ENCODE measurements at places on chromosomes 13 and 19.

DNA sequence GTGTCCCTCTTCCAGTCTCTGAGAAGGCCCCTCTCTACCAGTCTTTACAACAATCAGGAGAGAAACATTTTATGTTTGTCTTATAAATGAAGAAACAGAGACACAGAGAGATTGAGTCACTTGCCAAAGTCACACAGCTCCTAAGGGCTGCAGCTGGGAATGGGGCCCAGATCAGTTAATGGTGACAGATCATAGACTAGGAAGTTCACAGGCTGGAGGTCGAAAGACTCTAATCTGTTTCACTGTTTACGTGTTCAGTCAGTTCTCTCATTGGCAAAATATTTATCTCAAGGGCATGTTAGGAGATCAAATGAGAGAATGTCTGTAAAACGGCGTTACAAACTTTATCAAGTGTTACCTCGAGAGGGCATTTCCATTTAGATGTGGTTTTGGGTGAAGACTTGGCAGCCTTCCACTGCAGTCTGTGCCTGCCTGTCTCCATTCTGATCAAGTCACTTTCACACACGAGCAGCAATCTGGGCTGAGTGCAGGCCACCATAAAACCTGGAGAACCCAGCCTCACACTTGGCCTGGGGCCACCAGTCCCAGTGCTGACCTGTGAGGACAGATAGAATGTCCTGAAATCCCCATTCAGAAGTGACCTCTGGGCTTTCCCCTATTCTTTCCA, 65.1 kb downstream of the SIAH3 start:
- no peak for DNase-seq

- no peak for DNase-seq
Measured at GRCh38 chr19:41796362-41796761, at the start of gene CEACAM3. Gene CEACAM3 (plus strand): TSS chr19:41796587. CDS start chr19:41796678, 91 bp downstream.

GRCh38 chr13:79492313-79492798, 11.4 kb downstream of the NDFIP2 start:
- no peak for DNase-seq

GRCh38 chr13:85615031-85615430, 184.2 kb downstream of the SLITRK6 start:
- no peak for DNase-seq

GRCh38 chr19:11136400-11137101, 19.0 kb downstream of the SPC24 start:
- DNase-seq: no peak

- DNase-seq: no peak
Measured at GRCh38 chr19:56664511-56664910, 7.0 kb downstream of the ZNF835 start.

DNA sequence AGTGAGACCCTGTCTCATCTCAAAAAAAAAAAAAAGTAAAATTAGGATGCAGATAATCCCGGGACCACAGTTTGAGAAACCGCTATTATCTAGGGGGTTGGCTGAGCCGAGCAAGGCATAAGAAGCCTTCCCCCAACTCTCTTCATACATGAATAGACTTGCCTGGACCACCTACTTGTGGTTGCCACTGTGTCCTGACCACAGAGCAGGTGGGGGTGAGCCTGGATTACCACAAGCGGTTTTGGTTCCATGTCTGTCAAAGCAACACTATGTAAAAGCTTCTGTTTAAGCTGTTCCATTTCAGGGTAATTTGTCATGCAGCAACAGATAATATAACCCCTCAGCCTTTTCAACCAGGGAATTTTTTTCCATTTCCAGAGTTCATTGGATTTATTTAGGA, 3.3 kb upstream of the NAPA start:
- DNase-seq: no peak

- no peak for DNase-seq
Measured at GRCh38 chr13:114185182-114185971, 6.3 kb downstream of the CFAP97D2 start.

DNA sequence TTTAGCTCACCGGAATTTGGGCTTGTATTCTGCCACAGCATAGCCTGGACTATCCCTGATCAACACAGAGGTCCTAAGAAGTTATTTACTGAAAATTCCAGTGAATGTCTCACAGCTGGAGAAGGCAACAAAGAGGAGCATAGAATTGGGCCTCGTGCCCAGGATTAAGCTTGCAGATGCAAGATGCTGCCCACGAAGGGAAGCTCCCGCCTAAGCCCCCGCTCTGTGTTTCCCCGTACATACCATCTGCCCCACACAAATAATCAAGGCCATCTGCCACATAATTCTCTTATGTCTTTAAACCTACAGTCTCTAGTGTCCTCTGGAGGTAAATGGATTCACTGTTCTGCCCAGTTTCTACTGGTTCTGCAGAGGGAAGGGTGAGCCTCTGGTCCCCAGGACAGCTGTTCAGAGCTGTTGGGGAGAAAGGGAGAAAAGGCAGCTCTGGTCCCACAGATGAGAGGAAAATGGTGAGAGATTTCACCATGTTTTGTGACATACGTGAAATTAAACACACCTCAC, 7.4 kb upstream of the TPP2 start:
- DNase-seq: no peak

- DNase-seq: no peak
Measured at GRCh38 chr13:67156723-67157060, 73.4 kb downstream of the PCDH9 start.

DNA sequence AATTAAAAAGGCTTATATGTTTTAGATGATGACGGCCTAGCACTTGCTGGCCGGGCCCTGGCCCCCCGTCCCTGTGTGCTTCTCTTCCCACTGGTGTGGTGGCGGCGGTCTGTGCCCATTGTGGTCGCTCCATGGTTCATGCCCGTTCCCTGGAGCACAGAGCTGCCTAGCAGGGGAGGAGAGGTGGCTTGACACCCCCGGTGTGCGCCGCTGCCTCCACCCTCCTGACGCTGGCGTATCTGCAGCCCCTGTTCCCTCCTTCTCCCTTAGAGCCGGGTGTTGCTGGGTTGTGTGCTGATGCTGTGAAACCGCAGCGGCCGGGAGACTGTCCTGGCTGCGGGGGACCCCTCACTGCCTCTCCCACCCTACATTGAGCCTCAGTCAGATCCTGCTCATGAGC, 29.1 kb downstream of the DOT1L start:
- DNase-seq: no peak

- DNase-seq: no peak
Measured at GRCh38 chr19:18329035-18329376, 6.1 kb upstream of the LSM4 start.

- no peak for DNase-seq
Measured at GRCh38 chr19:50460161-50460765, 16.0 kb upstream of the EMC10 start.

DNA sequence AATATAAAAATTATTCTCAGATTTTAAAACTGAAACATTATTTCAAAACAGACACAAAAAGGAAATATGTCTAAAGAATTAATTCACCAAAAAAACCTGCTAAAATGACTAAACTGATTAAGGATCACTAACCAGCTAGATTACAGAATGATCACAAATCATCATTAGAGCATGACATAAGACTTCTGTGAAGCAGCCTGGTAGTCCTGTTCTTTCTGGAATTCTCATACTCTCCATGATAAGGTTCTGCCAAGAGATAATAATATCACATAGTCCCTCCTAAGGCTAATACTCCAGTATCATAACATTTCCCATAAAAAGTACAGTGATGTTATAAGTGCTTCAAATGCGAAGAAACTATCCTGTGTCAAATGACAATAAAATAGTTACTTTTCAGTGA, 1814.9 kb downstream of the SLITRK5 start:
- DNase-seq: no peak

- DNase-seq: no peak
Measured at GRCh38 chr13:110756219-110756631, 42.7 kb downstream of the ING1 start.

- no peak for DNase-seq
Measured at GRCh38 chr19:47694466-47695273, 18.6 kb upstream of the EHD2 start.

GRCh38 chr19:41597600-41598041, 21.7 kb downstream of the CEACAM21 start:
- DNase-seq: peak; percentile 39

DNA sequence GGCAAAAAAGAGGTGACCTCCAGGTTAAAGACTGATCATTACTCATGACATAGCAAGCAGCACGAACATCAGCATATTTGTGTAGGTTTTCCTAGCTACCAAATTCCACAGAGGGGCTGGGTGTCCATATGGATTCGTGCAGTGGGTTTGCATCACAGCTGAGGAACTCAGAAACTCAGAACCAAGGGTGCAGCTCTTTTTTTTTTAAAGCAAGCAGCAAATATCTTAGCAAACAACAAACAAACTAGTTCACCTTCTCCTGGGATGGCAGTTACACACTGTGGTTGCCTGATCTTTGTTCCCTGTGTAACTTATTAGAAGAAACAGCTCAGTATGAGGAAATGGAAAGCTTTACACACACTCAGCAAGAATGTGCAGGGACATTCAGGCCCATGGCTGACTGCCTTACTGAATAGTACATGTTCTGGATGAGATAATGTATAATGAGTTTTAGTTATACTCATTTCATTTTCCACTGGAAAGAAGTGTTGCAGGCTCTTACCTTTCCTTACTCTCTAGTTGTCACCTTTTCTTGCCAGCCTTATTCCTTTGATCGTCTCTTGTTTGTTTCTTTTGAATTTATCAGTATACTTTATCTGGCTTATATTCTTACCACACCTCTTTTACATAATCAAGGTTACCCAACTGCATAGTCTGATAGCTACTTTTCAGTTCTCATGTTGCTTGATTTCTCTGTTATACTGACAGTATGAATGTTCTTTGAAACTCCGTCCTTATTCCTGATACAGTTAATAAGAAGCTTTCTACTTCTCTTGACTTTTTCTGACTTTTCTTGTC, 4.3 kb downstream of the NDFIP2 start:
- DNase-seq: no peak

GRCh38 chr13:86567119-86567518, 767.9 kb upstream of the SLITRK6 start:
- no peak for DNase-seq

- no peak for DNase-seq
Measured at GRCh38 chr19:36527341-36527740, 730 bp downstream of the ZNF260 start.

- no peak for DNase-seq
Measured at GRCh38 chr13:62556978-62557377, 1141.3 kb upstream of the PCDH20 start.

- DNase-seq: no peak
Measured at GRCh38 chr13:93947651-93948050, 531.8 kb downstream of the DCT start.

- DNase-seq: no peak
Measured at GRCh38 chr13:33757713-33758112, 60.2 kb upstream of the RFC3 start.

DNA sequence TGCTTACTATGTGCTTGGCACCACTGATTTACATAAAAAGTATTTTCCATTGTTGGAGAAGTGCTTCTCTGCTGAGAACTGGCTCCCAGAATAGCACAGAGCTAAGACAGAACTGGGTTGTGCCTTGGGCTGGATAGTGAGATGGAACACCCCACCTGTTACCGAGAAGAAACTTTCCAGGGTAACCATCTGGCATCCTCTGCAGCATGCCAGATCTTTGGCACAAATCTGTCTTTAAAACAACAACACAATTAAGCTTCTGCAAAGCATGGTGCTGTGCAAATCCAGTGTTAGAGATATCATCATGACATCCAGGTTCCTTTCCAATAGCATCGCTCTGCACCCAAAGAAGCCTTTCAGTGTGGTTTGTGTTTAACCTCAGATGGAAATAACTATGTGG, 202.5 kb upstream of the RFC3 start:
- no peak for DNase-seq

GRCh38 chr19:56404705-56405056, 549 bp downstream of the ZNF583 start:
- DNase-seq: no peak

GRCh38 chr19:55640577-55641425, at the start of gene ZNF580:
Gene ZNF580 (plus strand): TSS chr19:55641002. CDS start chr19:55642509, 1,507 bp downstream.
- DNase-seq: peak; percentile 70

All from mesothelial cell of epicardium (in vitro differentiated cells).